ENCODE measurements at places on chromosomes 11 and 22.

DNA sequence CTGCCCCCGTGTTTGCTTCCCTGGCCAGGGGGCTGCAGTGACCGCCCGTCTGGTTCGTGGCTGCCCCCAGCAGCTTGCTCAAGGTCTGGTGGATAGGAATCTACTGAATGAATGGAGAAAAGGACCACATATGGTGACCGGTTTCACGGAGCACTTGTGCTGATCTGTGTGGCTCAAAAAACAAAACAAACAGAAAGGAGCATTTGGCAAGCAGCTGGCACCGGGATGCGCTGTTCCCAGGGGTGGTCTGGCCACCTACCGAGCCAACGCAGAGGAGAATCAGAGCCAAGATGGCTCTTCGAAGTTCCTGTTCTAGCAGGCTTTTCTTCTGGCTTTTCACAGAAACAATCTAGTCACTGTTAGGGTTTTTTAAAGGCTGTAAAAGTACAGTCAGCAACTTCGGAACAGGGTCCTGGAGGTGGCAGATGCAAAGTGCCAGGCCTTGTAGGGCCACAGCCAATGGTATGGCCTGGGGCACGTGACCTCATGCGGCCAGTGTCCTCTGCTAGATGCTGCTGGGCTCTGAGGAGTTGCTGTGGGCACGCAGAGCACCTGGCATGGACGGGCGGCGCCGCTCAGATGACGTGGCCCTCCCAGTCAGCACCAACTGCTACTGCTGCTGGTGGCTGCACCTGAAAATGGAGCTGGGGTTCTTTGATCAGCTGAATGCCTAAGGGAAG, 27.3 kb upstream of the PACSIN2 start:
- no peak for DNase-seq

DNA sequence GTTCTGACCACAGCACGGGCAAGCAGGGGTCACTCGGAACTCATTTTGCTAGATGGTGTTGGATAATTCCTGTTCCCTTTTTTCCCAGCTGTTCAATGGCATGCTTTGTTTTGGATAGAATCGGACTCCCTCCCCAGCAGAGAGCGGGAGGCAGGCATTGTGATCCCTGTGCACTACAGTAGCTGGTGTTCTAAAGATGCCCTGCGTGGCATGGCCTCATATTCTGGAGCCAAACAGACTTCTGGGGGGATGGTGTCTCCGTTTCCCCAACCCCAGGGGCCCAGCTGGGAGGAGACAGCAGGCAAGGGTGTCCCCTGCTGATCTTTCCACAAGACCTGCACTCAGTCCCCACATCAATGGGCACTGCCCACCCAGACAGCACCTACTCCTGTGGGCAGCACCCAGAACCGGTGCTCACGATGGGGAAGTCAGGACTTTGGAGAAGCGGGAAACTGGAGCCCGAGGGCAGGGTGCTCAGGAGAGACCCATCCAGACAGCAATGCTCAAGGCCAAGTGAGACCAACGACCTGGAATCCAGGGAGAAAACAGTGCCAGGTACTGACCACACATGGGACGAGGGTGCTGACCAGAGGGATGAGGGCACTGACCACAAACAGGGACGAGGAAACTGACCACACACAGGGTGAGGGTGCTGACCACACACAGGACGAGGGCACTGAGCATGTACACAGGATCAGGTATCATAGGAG, 934.9 kb downstream of the BRD1 start:
- no peak for DNase-seq

- peak; percentile 38 for DNase-seq
These were observed 486 bp downstream of the PCNX3 start for GRCh38 chr11:65615950-65616574.

DNA sequence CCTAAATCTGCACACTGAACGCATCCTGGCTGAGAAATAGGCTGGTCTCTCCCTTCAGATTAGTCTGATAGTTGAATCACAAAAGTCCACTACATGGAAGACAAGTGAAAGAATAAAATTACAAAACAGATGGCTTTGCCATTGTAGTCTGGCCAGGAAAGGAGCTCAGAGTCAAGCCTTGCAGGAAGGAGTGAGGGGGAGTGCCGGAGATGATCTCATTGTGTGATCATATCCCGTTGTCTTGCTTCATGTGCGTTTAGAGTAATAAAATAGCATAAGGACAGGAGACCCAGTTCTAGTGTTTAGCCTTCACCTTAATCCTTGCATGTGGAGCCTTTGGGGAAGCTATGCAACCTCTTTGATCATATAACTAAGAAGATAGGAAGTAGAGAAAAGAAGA, 666.7 kb upstream of the RAG2 start:
- no peak for DNase-seq

DNA sequence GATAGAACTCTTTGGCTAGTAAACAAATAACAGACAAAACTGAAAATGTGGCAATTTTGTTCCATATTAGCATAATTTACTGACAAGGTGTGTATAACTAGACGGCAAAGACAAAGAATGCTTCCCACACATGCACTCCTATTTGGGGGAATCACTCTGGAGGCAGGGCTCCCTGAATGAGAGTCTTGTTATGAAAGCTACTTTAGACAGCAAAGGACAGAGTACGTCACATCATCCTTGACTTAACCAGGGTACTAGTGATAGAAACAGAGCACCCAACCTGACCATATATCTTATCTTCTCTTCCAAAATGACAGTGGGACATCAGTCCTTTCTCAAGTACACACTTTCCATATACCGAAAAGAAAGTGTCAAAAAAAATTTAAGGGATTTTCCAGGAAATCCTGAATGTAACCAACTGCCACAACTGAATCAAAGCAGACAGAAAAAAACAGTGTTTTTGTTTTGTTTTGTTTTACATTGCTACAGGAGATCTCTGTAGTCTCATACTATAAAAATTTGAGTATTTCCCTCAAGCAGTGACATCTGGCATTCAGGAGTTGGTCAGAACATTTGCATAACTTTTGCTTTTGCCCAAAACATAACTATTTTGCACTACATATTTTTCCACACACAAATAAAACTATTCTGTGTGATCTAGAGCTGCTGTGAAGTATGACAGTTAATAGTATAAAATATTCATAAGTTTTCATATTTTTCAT, 98.9 kb downstream of the ARHGAP20 start:
- no peak for DNase-seq

DNA sequence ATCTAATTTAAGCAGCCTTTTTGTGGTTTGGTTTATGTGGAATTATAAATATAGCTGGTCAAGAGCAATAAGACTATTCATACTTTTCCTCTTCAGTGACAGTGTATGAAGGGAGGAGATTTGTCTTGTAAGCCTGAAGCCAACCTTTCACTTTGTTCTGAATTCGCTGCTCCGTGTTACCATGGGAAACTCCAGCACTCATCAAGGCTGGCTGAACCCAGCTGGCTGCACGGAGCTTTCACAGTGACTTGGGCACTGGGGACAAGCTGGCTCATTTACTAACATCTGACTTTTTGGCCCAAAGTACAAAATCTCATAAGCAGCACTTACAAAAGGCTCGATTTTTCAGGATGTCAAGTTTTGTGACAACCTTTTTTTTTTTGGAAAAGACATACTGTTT, 120.4 kb upstream of the GRIA4 start:
- no peak for DNase-seq

GRCh38 chr11:84691830-84692229, 935.3 kb downstream of the DLG2 start:
- DNase-seq: no peak

Data from activated naive CD4-positive, alpha-beta T cell treated with anti-CD3 and anti-CD28 coated beads for 36 hours (primary cell).